ENCODE measurements at places on chromosomes 12 and 14. TPM values are rescaled to one million over a fixed set of nuclear protein-coding genes. Genes with fewer than 3 reads are reported as not detected.

- H3K36me3 ChIP-seq = no peaks in the 10 kb centered on the region
- no peaks in the 10 kb centered on the region for H3K27me3 ChIP-seq
- H3K4me1 ChIP-seq = no peaks in the 10 kb centered on the region
- H3K4me3 ChIP-seq = no peak overlapping the region
These were observed 192.8 kb downstream of the LRIG3 start for GRCh38 chr12:58727521-58727920.

DNA sequence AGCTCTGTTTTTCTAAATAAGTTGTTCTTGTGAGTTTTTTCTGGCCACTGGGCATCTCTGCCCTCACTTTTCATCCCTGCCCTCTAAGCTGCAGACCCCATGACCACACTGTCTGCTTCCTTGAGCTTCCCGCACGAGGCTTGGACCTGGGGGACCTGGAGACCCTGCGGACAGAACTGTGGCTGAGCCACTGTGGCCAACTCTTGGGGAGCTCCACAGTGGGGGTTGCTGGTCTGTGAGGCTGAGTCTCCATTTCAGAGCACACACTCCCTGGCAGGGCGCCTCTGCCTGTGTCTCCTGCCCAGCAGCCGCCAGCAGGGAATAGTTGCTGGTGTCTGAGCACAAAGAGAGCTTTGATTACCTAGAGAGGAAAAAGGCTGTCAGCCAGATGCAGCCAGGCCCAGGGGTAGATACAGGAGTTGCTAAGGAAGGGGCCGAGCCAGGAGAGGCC lies 13.1 kb upstream of the RIN3 start:
- no peak overlapping the region for H3K27ac ChIP-seq
- H3K27me3 ChIP-seq = no peaks in the 10 kb centered on the region
- H3K4me1 ChIP-seq = no peaks in the 10 kb centered on the region
- H3K36me3 ChIP-seq = no peaks in the 10 kb centered on the region
- no peak overlapping the region for H3K4me3 ChIP-seq
- peak; percentile 59 for DNase-seq

- H3K27ac ChIP-seq = no peak overlapping the region
- no peaks in the 10 kb centered on the region for H3K27me3 ChIP-seq
- no peaks in the 10 kb centered on the region for H3K36me3 ChIP-seq
- no peak overlapping the region for H3K4me3 ChIP-seq
- H3K4me1 ChIP-seq = no peaks in the 10 kb centered on the region
These were observed 44.9 kb downstream of the CHST11 start for GRCh38 chr12:104501660-104502059.

The TARBP2 gene
- 56.4 TPM for total RNA-seq

DNA sequence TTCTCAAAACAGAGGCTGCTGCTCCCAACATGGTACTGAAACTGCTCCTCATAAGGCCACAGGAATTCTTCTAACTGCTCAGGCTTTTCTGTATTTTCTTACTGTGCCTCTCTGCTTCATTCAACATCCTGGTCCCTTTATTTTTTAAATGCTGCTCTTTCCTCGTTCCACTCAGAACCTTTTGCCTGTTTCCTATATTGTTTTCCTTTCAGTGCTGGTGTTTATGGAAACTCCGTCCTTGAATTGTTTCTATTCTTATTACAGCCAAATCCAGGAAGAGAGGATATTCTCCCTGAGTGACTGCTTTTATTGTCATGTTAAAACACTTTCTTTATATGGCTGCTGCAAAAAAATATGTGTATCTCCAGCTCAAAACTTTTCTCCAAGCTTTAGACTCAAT lies 173.0 kb upstream of the E2F7 start:
- no peaks in the 10 kb centered on the region for H3K4me1 ChIP-seq
- H3K27me3 ChIP-seq = no peaks in the 10 kb centered on the region
- H3K36me3 ChIP-seq = no peaks in the 10 kb centered on the region
- no peak overlapping the region for H3K27ac ChIP-seq

The SRRM4 gene
- total RNA-seq = not detected

- DNase-seq = no peak
- H3K36me3 ChIP-seq = no peaks in the 10 kb centered on the region
- no peaks in the 10 kb centered on the region for H3K4me1 ChIP-seq
- no peak overlapping the region for H3K4me3 ChIP-seq
- no peaks in the 10 kb centered on the region for H3K27me3 ChIP-seq
These were observed 377.1 kb upstream of the RGS6 start for GRCh38 chr14:71554959-71555612.

The TSHR gene
- 0.84 TPM for total RNA-seq

GRCh38 chr12:112163471-112163991 lies 38.2 kb downstream of the TRAFD1 start:
- H3K4me1 ChIP-seq = no peaks in the 10 kb centered on the region
- no peak for DNase-seq
- H3K4me3 ChIP-seq = no peak overlapping the region
- no peak overlapping the region for H3K27ac ChIP-seq

DNA sequence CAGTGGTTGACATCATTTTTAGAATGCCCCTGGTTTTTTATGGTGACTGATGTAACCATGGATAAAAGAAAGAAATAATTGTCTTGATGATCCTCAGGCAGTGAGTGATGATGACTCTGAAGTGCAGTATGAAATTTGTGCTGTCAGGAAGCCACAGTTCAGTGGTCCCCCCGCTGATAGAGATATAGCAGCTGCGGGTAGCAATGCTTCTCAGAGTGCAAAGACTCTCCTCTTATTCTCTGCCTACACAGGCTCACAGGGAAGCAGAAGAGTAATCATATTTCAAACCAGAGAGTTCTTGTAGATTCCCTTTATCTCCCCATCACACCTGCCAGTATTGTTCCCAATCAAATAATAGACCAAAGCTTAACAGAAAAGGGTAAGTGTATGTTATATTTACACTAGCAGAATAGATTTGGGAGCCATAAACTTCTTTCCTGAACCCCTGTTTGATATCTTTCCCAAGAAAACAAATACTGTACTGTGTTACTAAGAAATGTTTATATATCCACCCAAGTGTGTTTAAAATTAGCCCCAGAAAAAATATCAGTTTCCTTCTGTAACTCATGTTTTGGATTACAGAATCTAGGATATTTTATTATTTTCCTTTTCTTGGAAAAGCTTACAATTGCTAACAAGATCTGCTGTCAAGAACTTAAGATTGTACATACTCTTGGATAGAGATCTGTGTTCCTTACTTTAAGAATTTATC lies 1817.4 kb upstream of the FLRT2 start:
- H3K4me1 ChIP-seq = no peaks in the 10 kb centered on the region
- H3K27ac ChIP-seq = no peak overlapping the region
- no peak for DNase-seq
- H3K27me3 ChIP-seq = no peaks in the 10 kb centered on the region
- H3K36me3 ChIP-seq = no peaks in the 10 kb centered on the region
